Fibroblast of upper back skin (primary cell): ENCODE measurements at places on chromosomes 7 and 10.
A peak's percentile ranks its signal among the peaks of the same experiment; 100 is the strongest.

DNA sequence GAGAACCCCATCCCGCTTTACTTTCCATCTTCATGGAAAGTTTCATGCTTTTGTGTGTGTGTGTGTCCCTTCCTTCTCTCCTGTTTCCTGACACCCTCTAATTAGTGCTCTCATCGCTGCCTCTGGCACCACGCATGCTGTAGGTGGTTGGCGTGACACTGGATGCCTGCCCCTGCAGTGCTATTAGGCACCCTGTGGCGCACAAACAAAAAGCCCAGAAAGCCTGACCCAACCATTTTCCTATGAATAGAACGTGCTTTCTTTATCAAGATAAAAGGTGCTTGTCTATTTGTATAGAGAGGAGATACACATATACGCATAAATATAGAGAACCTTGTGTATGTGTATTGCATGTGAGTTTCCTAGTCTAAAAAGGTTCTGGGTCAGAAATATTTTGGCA is 120.8 kb upstream of the CDCA7L start:
- no peak for DNase-seq

GRCh38 chr10:97267671-97268070 is 24.8 kb downstream of the ARHGAP19 start:
- no peak for DNase-seq

DNA sequence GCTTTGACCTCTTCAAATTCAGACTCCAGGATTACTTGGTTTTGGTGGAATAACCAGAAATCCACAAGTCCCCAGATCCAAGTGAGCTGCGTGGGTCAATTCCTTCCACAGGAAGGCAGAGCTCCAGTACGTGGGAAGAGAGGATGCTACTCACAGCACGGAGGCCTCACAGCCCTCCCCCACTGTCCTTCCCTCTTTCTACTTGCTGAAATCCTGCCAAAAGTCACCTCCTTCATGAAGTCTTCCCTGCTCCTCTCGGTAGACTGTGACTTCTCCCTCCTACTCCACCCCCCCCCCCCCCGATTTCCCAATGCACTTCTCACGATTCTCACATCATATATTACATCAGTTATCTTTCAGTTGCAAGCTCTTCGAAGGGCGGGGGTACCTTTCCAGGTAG is 12.3 kb downstream of the CAMK2G start:
- no peak for DNase-seq

GRCh38 chr10:107915215-107915610 is 750.7 kb upstream of the SORCS1 start:
- DNase-seq = peak; percentile 16

DNA sequence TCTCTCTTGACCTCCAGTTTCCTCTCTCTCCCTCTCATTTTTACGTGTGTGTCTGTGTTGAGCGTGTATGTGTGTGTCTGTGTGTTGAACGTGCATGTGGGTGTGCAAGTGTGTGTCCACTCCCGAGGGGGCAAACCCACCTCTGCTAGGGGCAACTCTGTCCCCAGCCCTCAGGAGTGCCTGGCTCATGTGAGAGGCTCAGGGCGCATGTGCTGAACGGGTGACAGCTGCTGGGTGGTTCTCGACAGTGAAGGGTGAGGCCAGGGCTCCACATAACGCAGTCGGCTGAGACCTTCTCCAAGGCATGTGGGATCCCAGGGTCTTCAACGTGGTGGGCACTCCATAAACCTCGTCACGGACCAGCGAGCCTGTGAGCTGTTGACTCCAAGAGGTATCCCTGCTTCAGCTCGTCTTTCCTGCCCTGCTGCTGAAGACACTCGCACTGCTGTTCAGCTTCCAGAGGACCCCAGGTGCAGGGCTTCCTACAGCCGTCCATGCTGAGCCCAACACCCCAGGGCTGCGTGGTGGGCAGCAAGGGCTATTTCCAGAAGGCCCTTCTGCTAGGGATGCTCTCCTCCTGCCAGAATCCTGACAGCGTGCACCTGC is 361.6 kb upstream of the SHH start:
- DNase-seq = no peak

GRCh38 chr7:42338916-42339540 is 102.0 kb upstream of the GLI3 start:
- DNase-seq = peak; percentile 78

DNA sequence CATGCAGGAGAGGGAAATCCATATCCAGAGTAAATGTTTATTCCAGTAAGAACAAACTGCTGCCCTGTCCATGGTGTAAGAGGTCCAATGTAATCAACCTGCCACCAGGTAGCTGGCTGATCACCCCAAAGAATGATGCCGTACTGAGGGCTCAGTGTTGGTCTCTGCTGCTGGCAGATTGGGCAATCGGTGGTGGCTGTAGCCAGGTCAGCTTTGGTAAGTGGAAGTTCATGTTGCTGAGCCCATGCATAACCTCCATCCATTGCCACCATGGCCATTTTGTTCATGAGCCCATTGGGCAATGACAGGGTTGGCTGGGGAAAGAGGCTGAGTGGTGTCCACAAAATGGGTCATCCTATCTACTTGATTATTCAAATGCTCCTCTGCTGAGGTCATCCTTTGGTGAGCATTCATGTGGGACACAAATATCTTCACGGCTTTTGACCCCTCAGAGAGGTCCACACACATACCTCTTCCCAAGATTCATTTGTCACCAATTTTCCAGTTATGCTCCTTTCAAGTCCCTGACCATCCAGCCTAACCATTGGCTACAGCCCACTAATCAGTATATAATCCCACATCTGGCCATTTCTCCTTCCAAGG is 23.3 kb upstream of the PAPSS2 start:
- no peak for DNase-seq

GRCh38 chr7:33356336-33356735 is 227.0 kb downstream of the BBS9 start:
- DNase-seq = no peak

- DNase-seq = no peak
Observed at GRCh38 chr10:95214369-95214768, 20.3 kb downstream of the ACSM6 start.

GRCh38 chr10:125882596-125882995 is 1.5 kb upstream of the DHX32 start:
- peak; percentile 36 for DNase-seq

DNA sequence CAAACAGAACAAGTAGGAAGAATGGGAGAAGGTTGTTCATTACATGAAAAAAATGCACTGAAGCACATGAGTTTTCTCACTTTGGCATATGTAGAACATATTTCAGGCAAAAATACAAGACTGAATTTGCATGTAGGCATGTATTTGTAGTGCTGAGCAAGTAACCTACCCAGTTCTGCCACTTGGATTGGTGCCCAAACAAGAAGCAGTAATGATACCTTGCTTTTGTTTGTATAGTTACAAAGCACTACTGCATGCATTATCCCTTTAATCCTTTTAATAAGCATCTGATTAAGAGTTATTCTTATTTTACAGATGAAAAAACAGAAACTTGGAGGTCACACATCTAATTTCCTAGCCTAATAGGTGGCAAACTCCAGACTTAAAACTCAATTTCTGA is 23.1 kb upstream of the CTTNBP2 start:
- DNase-seq = no peak

GRCh38 chr7:151607464-151607867 is 87.8 kb upstream of the RHEB start:
- DNase-seq = no peak

- DNase-seq = no peak
Observed at GRCh38 chr7:84245835-84246234, 51.2 kb upstream of the SEMA3A start.

GRCh38 chr10:688312-689120 is 952 bp downstream of the DIP2C start:
- no peak for DNase-seq

GRCh38 chr7:130703851-130704250 is 17.5 kb upstream of the TSGA13 start:
- DNase-seq = no peak

GRCh38 chr10:689121-689451 is 382 bp downstream of the DIP2C start:
- DNase-seq = no peak

DNA sequence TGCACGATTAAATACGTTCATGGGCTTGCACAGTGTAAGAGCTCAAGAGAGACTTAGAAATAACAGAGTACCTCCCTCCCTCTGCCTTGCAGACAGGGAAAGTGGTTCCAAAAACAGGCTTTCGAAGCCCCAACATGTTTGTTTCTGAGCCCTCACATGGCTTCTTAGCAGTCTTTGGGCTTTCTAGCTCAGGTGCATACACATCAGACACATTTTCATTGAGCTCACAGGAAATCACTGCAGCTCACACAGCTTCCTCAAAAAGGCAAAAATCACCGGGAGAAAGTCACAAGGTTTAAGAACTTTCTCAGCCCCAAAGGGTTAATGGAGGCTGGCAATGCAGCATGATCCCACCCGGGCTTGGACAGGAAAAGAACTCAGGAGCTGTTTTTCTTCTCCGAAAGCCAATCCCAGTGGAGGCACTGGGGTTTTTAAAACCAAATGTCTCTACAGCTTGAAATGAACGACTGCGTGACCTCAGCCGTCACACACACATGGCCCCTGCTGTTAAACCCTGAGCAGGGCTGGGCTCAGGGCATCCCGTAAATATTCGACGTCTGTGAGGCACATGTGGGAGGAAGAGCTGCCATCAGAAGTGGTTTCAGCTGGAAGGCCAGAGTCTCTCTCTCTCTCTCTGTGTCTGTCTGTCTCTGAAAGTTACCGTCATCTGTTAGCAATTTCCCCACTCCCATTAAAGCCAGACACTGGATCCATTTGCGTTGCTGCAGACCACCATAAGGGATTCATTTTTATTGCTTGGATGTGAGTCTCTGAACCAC is 69.7 kb downstream of the CALML3 start:
- peak; percentile 95 for DNase-seq

DNA sequence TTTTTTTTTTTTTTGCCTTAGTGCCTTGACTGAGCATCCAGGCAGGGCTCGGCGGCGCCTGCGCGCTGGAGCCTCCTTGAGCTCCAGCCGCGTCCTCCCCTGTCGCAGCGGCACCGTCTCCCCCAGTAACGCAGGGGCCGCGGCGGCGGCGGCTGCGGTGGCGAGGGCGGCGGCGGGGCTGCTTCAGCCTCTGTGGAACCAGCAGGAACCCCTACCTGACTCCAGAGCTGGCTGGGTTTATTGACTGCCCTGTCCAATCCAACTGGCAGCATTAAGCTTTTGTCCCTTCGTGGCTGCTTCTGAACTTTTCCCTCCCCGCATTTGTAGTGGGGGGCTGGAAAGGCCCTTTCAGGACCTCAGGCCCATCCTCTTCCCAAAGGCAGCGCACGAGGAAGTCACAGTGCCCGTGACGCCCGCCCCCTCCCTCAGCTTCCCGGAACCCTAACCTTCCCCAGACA is at the start of gene GPR85:
Gene GPR85 (minus strand): TSS at position 397 of the 458 bp plus-strand sequence. CDS start 2,106 bp downstream, outside the sequence.
- DNase-seq = peak; percentile 63

GRCh38 chr7:32042900-32043299 is 27.3 kb downstream of the PDE1C start:
- no peak for DNase-seq

- DNase-seq = no peak
Observed at GRCh38 chr7:82388138-82388537, 55.4 kb downstream of the CACNA2D1 start.

DNA sequence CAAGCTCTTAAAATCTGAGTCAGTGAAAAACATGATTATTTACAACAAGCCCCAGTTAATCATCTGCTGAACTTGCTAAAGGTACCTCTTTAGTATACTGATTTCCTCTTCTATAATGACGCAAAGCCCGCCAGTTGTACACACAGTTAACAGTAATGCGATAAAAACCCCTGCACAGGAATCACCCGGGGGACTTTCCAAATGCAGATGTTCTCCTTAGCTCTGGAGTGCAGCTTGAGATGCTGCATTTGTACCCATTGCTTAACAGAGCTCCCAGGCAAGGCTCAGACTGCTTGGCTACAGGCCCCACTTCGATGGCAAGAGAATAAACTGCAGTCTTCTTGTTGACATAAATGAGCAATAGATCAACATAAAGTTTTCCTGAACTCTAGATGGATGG is 279.6 kb upstream of the HGF start:
- no peak for DNase-seq

- peak; percentile 80 for DNase-seq
Observed at GRCh38 chr10:6136215-6137201, 47.7 kb downstream of the RBM17 start.

- no peak for DNase-seq
Observed at GRCh38 chr7:157668884-157669767, 332.3 kb downstream of the DNAJB6 start.

GRCh38 chr10:101293007-101293723 is 60.8 kb upstream of the BTRC start:
- no peak for DNase-seq

DNA sequence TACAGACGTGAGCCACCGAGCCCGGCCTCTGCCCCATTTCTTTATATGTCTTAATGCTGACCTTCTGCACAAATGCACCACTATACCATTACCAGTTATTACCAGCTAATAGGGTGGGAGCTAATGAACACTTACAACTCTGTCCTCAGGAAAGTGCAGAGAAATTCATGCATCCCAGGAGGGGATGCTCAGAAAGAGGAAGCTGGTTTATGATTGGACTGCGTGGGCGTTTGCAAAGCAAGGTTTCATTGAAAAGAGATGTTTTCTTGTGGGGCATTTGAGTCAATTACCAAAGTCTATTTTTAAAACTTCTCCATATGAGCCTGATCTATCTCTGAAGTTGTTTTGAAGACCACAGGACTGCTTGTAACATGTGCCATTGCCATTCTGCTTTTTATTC is 417.7 kb upstream of the CELF2 start:
- no peak for DNase-seq

DNA sequence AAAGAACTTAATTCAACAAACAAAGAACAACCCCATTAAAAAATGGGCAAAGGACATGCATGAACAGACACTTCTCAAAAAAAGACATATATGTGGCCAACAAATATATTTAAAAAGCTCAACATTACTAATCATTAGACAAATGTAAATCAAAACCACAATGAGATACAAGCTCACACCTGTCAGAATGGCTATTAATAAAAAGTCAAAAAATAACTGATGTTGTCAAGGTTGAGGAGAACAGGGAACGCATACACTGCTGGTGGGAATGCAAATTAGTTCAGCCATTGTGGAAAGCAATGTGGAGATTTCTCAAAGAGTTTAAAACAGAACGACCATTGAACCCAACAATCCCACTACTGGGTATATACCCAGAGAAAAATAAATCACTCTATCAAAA is 19.1 kb downstream of the ZFAND4 start:
- DNase-seq = no peak

- DNase-seq = peak; percentile 98
Observed at GRCh38 chr10:17003151-17003550, 126.5 kb downstream of the CUBN start.

- DNase-seq = peak; percentile 83
Observed at GRCh38 chr10:78954689-78955088, 114.1 kb upstream of the ZMIZ1 start.

- peak; percentile 37 for DNase-seq
Observed at GRCh38 chr10:132540456-132540855, 2.9 kb downstream of the INPP5A start.
